SIG-M5 (cell line): ENCODE measurements at places on chromosomes 6 and 20.

- no peak for DNase-seq
Measured at GRCh38 chr6:107666084-107666980, 157.8 kb downstream of the SCML4 start.

DNA sequence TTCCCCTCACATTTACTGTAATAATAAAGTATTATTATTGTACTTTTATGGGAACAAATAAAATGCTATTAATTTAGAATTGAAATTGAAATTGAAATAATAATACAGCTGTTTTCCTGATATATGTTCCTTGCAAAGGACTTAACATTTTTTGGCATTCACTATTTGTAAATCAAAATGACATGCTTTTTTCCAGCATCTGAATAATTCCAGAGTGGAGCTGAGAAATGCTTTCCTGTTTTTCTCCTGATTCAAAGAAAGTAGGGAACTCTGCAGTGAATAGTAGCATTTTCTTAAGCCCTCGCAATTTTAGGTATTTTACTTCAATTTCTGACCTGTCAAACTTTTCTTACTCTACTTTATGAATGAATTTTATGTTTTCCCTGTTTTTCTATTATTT lies 72.1 kb downstream of the PHACTR2 start:
- DNase-seq: no peak

DNA sequence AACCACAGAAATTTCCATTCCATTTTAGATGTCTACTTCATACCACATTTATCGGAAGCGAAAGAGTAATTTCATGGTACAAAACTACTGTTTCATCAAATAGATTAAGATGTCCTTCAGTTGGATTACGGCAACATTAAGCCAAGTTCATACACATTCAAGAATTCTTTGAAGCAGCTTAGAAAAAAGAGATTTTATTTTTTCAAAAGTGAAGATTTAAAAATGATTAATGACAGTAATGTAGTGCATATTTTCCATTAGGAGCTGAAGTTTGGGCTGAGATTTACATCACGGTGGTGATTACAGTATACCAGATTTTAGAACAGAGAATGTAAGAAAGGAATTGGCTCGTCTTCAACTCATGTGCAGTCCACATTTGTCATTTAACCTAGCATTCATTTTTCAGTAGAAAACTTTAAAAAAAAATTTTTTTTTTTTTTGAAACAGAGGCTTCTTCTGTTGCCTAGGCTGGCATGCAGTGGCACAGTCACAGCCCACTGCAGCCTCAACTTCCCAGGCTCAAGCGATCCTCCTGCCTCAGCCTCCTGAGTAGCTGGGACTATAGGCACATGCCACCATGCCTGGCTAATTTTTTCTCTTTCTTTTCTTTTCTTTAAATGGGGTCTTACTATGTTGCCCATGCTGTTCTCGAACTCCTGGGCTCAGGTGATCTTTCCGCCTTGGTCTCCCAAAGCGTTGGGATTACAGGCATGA lies 1.9 kb downstream of the SYNJ2 start:
- no peak for DNase-seq

- no peak for DNase-seq
Measured at GRCh38 chr6:156782691-156783320, 5.6 kb downstream of the ARID1B start.

GRCh38 chr6:24004659-24005058 lies 121.4 kb upstream of the NRSN1 start:
- no peak for DNase-seq

- no peak for DNase-seq
Measured at GRCh38 chr6:46059608-46060007, 43.9 kb upstream of the CLIC5 start.

DNA sequence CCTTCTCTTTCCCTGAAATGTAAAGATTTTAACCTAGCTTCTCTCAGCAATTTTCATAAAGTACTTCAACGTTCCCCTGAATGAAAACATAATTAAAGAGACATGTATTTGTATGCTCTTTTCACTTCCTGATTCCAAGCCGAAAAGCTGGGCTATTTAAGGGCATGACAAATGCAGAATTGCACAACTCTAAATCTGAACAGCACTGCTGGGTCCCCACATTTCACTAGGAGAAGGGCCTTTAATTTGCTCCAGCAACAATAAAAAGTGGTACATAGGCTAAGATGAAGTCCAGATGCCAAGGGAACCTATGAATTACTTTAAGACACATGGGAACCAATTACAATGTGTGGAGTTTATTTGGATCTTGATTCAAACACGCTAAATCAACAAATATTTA lies 42.0 kb downstream of the IRAK1BP1 start:
- DNase-seq: peak; percentile 23

DNA sequence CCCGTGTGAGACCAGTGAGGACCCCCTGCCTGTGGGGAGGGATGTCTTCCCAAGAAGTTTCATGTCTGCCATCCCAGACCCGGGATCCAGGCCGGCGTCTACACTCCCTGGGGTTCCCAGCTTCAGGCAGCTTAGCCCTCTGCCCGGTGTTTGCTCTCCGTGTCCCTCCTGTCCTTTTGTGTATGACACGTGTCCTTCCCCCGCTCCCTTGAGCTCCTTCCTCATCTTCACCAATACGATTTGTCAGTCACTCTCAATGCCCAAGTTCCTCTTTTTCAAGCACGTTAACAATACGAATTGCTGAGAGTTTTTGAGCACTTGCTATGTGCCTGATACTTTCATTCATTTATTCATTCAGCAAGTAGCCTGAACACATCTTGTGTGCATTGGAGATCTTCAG lies 115.6 kb upstream of the PTPN1 start:
- peak; percentile 61 for DNase-seq

GRCh38 chr20:18638768-18639167 lies 50.9 kb downstream of the DTD1 start:
- no peak for DNase-seq

GRCh38 chr6:39543095-39543494 lies 182.1 kb downstream of the KIF6 start:
- no peak for DNase-seq

DNA sequence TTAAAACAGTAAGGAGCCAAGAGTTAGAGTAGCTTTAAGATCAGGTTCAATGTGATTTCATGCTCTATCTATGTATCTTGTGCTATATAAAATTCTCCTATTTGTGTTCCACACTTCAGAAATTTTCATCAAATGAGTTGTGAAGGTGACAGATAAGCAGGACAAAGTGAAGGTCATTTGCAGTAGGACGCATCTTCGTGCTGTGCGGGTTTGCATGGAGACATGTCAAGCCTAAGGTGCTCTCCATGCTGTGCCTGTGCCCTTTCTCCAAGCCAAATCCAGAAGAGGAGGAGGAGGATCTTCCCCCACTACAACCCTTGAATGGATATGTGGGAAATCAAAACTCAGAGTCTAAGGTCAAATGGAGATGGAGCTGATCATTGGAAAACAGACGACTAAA lies 147.3 kb upstream of the NEDD9 start:
- no peak for DNase-seq
